ENCODE measurements at places on chromosomes 2 and 18.

- DNase-seq: no peak
Observed at GRCh38 chr2:67130531-67131256, 266.4 kb upstream of the ETAA1 start.

DNA sequence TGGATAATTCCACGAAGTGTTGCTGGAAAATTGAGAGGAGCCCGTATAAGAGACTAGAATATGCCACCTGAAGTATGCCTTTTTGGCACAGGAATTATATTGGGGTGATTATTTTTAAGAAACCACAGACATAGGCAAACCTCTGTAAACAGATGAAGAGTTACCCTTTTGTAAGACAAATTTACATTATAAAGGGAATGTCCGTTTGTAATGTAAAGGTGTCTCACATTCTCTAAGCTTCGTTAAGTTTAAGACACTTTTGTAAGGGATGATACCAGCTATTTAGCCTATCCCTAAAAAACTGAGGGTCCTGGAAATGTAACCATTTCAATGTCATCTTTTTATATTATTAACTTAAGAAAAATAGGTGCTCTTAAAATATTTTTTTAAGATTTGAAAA lies 432.8 kb upstream of the SYT4 start:
- DNase-seq: no peak

GRCh38 chr2:109117780-109118179 lies 11.2 kb upstream of the SH3RF3 start:
- DNase-seq: no peak

DNA sequence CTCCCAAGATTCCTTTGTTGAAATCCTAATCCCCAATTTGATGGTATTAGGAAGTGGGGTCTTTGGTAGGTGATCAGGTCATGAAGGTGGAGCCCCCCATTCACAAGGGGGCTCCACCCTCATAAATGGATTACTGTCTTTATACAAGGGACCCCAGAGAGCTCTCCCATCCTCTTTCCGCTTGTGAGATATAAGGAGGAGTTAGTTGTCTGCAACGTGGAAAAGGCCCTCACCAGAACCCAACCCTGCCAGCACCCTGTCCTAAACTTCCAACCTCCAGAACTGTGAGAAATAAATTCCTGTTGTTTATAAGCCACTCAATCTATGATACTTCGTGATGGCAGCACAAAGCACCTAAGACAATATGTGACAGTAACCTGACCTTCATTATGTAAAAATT lies 684.1 kb upstream of the HS6ST1 start:
- DNase-seq: no peak

- DNase-seq: no peak
Observed at GRCh38 chr2:225691711-225692110, 292.2 kb downstream of the NYAP2 start.

- no peak for DNase-seq
Observed at GRCh38 chr2:10372203-10372861, 69.6 kb downstream of the HPCAL1 start.

DNA sequence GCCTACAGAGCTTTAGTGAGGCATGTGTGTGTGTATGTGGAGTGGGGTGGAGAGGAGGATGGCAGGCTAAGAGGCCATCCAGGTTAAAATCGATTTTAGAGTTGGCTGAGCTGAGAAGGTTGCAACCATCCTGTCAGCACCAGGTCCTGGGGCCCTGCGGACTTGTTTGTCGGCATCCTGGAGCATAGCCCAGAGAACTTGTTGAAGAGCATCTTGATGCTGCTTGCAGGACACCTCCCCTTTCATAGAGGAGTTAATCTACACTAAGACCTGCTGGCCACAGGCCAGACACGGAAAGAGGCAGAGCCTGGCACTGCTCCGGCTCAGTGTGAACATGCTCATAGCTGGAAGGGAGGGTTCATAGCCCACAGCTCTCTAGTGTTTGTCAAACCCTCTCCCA lies 72.1 kb upstream of the RGPD5 start:
- DNase-seq: no peak

DNA sequence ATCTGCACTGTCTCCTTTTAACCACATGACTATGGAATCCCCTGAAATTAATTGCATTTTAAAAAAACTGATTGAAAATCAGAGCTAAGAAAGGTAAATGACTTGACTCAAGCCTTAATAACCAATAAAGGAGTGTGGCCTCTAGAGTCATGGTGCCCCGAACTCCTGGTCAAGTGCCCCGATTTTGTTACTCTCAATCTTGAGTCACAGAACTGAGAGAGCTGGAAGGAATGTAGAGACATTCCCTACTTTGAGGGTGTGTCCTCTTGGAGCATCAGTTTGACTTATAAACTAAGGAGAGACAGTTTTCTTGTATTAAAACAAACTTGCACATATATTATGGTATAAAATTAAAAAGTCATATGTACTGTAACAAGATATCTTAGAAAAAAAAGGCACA lies 2.4 kb downstream of the WDR43 start:
- no peak for DNase-seq

DNA sequence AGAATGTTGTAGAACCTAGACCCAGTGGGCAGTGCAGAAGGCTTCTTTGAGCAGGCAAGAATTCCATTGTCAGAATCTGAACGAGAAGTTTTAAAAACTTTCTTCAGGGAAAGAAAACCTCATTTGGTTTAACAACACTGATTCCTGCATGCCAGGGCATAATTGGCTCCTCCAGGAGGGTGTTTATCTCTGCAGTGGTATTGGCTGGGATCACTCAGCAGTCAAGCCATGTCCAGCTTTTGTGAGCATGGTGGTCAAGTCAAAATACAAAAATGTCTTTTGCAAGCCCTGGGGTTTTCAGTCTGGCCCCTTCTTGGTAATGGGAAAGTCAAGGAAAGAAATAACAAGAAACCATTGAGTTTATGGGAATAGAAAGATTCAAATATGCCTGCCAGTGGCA lies 28.3 kb downstream of the FHOD3 start:
- no peak for DNase-seq

- no peak for DNase-seq
Observed at GRCh38 chr2:63537306-63537705, 51.0 kb downstream of the WDPCP start.

GRCh38 chr2:173231042-173231441 lies 123.6 kb upstream of the CDCA7 start:
- DNase-seq: no peak

DNA sequence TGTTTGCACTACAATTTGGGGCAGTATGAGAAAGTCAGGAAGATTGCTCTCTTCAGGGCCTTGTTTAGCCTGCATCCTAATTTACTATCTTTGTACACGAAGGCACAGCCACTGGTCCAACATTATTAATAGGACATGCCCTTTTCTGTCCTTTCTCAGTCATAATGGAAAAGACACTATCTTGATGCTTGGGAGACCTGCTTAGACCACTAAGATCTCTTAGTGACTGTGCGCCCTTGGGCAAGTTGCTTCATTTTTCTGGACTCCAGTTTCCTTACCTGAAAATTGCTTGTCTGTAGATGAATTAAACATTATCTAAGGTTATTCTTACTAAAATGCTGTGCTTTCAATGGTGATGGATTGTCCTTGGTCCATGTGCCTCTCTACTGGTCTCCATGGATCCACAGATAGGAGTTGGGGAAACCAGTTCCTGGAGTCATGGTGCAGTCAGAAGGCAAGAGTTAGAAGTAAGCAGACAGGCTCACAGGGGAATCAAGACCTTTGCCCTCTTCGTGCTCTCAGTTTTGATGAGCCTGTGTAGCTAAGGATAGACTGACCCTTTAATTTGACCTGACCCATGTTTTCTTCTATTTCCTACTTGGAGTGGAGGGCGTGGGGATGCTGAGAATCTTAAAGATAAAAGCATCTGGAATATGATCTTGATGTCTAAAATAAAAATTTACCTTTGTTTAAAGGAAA lies 114.0 kb downstream of the RAPGEF4 start:
- no peak for DNase-seq
